ENCODE measurements at places on chromosomes 4 and X.

GRCh38 chr4:93373893-93374860 lies 454.4 kb upstream of the ATOH1 start:
- no peak for DNase-seq

DNA sequence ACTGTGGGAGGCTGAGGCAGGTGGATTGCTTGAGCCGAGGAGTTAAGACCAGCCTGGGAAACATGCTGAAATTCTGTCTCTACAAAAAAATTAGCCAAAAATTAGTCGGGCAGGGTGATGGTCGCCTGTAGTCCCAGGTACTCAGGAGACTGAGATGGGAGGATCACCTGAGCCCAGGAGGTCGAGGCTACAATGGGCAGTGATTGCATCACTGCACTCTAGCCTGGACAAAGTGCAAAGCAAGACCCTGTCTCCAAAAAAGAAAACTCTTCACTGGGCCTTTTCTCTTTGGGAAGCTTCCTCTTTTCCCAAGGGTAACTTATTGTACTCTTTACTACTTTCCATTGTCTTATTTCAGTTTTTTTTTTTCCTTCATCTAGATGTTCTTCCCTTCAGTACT lies 88.9 kb downstream of the UBE2K start:
- no peak for DNase-seq

- DNase-seq = no peak
Measured at GRCh38 chr4:1961038-1961437, 47.7 kb downstream of the NELFA start.

DNA sequence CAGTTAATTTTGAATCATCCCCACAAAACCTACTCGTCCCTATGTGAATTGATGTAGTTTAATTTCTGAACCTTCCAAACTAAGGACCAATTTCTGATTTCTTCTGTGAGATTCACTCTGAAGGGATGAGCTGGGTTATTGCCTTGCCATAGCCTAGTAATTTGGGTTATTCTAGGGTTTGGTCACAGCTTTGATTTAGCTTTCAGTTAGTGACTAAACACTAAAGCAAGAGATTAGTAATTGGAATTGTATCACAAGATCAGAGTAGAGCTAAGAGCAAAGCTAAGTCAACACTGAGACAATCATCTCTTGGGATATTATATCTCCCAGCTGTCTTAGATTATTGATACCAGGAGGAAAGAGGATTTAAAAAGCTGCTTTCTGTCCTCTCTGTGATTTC lies 588.0 kb downstream of the CCSER1 start:
- DNase-seq = no peak

DNA sequence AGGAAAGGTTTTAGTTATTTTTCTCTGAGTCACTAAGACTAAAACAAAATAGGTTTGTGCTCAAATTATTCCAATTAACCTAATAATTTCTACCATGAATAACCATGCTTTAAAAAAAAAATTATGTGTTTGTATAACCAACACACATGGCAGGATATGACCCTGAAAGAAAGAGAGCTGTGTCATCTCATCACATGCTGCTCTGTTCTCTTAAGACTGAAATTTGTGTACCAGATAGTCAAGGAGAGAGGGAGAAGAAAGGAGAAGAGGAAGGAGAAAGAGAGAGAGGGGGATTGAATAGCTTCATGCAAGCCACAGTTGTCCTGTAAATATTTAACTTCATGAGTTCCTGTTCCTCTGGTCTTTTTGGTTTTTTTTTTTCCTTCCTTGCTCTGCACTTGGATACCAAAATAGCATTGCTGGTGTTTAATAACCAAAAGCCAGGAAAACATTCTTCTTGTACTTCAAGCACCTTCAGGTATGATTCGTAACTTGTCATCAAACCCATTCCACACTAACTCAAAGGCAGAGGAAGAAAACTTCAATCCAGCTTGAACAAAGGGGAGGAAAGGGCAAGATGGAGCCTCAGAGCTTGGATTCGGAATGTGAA lies 6.4 kb upstream of the PROM1 start:
- DNase-seq = no peak

GRCh38 chr4:104728380-104729122 lies 233.9 kb upstream of the CXXC4 start:
- DNase-seq = no peak

- DNase-seq = no peak
Measured at GRCh38 chrX:46549914-46550313, 4.7 kb upstream of the ZNF674 start.

DNA sequence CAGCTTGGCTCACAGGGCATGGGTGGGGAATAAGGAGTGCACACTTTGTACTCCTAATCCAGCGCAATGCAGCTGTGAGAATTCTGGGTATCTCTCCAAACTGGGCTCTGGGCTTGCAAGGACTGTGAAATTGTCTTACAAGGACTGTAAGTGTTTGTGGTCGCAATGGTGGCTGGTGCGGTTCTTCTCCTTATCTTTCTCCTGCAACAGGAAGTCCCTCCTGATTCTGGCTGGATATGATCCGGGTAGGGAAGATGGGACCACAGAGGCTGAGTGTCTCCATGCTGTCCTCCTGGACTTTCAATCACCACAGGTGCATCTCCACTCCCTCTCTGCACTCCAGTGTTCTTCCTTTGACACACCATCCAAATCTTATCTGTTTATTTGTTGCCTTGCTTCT lies 55.7 kb upstream of the GYPE start:
- no peak for DNase-seq

DNA sequence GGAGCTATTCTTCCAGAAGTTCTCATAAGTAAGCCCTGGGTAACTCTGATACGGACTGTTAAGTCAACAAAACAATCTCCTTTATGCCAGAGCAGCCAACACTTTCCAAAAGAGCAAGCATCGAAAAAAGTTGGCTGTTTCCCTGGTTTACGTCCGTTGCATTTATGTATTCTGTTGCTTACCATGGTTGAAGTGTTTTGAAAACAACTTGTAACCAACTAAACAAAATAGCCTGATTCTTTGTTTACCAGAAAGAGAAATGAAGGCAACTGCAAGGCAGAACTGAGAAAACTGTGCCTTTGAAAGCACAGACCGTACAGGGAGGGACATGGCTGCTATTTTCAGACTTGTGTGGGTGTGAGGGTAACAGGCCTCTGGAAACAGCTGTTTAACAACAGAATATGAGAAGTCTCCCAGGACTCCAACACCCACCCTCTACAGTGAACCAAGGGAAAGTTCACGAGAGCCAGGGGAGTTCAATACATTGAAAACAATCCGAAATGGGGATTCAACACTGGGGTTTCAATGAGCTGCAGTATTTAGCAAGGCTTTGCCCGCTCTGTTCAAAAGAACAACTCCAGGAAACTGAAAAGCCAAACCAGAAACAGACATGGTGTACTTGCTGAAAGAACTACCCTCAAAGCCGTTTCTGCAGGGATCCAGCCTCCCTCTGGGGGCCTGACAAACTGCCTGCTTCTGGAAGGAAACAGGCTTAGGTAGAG lies 95.8 kb upstream of the EGFL6 start:
- no peak for DNase-seq

DNA sequence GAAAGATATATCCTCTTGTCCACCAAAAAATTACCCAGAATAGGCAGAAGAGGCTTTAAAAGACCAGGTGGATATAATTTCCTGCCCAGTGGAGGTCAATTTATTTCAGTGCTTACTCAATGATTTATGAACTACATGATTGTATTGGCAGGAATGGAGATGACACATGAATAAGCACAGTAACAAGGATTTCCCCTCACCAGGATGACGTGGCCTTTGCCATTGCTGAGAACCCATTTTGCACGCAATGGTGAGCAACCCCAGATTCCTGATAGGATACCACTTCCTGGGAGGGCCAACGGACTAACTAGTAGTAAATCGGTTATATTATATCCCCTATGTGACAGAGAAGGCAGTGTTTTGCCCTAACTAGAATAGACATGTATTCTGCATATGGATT lies 11.6 kb upstream of the TTC29 start:
- no peak for DNase-seq

GRCh38 chr4:105277702-105278101 lies 131.0 kb downstream of the TET2 start:
- no peak for DNase-seq

- no peak for DNase-seq
Measured at GRCh38 chr4:99404595-99405287, 30.4 kb downstream of the ADH7 start.

- DNase-seq = no peak
Measured at GRCh38 chr4:181897935-181898334, 345.3 kb upstream of the TENM3 start.

DNA sequence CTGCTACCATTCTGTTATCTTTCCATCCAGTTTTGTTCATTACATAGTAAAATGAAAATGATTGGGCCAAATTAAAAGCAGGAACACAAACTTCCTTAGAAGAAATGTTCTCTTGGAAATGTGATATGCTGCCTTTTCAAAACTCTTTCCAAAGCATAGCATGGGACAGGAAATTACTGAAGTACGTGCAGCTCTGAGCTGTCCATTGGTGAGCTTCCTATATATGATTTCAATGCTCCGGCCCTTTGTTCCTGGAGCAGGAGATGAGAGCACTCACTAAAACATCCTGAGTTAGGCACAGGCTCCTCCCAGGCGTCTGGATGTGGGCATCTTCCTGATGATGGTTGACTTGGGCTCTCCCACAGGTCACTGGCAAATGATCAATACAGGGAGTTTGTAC lies 33.0 kb upstream of the ANXA3 start:
- DNase-seq = no peak

DNA sequence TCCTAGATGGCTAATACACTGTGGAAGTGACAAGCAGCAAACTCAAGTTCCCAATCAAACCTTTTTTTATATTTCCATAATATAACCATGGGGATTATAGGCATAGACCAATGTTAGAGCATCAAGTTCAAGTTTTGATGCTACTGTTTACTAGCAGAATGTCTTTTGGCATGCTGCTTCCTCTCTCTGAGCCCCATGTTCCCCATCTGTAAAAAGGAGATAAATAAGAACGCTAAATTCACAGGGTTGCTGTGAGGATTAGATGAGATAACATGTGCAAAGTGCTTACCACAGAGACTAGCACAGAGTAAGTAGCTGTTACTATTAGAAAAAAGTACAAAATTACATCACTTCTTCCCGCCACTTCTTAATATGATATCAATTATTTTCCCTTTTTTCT lies 18.0 kb downstream of the MBNL3 start:
- no peak for DNase-seq

DNA sequence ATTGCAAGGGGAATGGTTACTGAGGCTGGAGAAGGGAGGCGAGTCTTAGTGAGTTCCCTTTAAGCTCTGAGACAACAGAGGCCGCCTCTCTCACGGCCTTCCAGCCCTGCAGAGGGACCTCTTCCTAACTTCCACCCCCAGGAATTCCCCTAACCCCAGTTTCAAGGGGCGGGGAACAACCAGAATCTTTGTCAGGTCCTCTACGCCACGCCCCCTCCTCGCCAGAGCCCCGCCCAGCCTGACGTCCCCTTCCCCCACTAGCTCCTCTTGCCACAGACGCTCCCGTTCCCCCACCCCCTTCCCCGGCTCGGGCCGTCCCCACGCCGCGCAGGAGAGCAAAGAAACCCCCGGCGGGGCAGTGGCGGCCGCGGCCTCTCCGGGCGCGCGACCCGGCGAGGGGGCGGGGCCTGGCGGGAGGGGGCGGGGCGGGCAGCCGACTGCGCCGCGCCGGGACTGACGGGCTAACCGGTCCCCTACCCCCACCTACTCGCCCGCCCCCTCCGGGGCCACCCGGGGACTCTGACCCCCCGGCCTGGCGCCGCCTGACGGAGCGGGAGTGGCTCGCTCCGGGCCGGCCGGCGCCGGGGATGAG lies 12.3 kb upstream of the TMEM156 start:
- DNase-seq = peak; percentile 96

DNA sequence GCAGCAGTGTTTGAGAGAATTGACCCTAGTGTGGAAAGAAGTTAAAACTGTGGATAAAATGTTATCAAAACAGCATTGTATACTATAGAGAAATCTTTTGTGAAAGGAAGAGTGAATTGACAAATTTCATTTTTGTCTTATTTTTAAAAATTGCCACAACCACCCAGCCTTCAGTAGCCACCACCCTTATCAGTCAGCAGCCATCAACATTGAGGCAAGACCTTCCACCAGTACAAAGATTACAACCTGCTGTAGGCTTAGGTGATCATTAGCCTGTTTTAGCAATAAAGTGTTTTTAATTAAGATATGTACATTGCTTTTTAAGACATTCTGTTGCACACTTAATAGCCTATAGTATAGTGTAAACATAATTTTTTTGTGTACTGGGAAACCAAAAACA lies 91.1 kb downstream of the NFKB1 start:
- no peak for DNase-seq

DNA sequence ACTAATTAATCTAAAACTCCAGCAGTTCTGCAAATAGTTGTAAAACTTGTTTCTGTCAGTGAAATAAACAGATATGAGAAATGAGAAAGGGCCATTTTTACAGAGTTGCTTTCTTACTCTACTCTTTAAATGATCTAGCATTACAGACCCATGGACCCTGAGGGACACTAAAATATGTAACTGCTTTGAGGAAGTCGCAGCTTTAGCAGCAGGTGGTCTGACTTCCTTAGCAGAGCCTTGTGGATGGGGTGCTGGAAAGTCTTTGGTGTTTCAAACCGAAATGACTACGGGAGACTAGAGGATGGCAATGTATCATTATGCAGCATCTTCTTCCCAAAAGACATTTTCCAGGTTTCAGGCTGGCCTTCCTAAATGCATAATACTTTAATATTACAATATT lies 18.7 kb downstream of the SHISA3 start:
- no peak for DNase-seq

DNA sequence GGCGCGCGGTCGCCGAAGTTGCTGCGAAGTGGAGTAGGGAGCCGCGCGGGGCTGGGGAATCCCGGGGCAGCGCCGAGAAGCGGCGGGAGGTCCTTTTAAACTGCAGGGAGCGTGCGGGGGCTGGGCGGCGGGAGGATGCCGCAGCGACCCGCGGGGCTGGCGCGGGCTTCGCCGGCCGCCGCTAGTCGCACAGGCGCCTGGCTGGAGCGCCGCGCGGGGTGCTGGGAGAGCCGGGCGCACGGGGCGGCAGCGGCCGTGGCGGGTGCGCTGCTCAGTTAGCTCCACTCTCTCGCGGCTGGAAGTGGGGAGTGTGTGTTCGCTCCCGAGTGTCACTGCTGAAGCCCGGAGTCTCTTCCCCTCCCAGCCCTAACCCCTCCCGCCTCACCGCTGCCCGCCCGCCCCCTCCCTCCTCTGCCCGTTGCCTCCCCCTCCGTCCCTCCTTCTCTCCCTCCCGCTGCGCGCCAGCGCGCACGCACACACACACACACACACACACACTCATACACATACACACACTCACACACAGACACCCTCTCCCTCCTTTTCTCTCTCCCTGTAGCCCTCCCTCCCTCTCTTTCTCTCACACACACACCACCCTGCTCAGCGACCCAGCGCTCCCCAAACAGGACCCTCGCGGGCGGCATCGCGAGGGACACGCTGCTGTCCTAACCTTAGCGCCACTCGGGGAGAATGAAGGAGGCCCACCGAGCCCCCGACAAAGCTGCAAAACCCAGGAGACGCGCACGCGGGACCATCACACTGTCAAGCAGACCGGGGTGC lies at the start of gene NDNF:
NDNF (minus strand) TSS at position 312 of the 780 bp plus-strand sequence. CDS start 26,698 bp downstream, outside the sequence.
- DNase-seq = no peak

- DNase-seq = no peak
Measured at GRCh38 chr4:100287534-100287933, 97.3 kb upstream of the DDIT4L start.

DNA sequence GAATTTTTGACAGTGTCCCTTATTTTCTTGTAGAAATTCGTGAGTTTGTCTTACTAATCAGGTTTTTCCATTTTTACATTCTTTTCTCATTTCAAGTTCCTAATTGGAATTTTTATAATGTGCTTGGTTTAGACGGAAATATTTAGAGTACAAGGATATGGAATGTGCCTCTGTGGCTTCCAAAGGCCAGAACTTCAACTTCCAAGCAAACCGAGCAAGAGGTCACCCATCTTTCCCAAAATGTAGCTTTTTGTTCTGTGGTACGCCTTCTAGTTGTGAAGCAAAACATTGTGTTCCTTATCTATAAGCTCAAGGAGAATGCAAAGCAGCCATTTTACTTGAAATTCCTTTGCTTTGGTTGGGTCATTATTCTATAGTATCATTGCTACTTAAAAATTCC lies 212.8 kb upstream of the PACRGL start:
- no peak for DNase-seq

Measured in stimulated activated CD4-positive, alpha-beta T cell treated with anti-CD3 and anti-CD28 coated beads, Interleukin-15, amount 100 ng/mL, for 48 hours (primary cell).